CD8-positive, alpha-beta memory T cell (primary cell): ENCODE measurements at places on chromosomes 13 and 19.

GRCh38 chr13:104295537-104295936 lies 1229.3 kb upstream of the SLC10A2 start:
- DNase-seq, result no peak

DNA sequence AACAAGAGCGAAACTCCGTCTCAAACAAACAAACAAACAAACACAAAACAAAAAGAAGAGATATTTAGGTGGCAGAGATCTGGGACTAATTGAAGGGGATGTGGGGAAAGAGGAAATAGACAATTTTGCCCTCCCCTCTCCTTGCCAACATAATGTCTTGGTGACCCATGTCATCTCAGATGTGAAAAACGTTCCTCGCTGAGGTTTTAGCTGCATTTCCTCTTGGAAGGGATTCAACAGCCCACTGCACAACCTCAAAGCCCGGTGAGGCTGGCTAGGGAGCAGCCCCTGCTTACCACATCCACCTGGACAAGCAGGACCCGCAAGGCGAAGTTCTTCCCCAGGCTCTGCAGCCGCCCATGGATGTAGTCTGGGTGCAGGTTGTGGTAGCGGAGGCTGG lies 4.9 kb downstream of the ERCC1 start:
- DNase-seq, result no peak

DNA sequence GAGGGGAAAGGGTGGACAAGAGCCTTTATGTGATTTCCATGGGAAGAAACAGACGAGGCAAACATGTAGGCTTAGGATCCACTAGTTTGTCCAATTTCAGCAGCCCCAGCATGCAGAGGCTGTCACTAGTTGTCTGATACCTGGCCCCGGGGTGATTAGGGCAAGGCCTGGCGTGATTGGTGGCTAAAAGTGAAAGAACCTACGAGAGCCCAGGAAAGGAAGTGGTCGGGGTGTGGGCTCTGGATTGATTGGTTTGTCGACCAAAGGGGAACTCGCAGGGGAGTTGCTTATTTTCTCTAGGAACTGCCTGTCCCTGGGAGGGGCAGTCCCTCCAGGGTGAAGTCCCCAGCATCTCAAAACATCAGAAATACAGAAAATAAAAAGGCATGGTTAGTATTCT lies 64.2 kb upstream of the UQCRFS1 start:
- peak; percentile 50 for DNase-seq

DNA sequence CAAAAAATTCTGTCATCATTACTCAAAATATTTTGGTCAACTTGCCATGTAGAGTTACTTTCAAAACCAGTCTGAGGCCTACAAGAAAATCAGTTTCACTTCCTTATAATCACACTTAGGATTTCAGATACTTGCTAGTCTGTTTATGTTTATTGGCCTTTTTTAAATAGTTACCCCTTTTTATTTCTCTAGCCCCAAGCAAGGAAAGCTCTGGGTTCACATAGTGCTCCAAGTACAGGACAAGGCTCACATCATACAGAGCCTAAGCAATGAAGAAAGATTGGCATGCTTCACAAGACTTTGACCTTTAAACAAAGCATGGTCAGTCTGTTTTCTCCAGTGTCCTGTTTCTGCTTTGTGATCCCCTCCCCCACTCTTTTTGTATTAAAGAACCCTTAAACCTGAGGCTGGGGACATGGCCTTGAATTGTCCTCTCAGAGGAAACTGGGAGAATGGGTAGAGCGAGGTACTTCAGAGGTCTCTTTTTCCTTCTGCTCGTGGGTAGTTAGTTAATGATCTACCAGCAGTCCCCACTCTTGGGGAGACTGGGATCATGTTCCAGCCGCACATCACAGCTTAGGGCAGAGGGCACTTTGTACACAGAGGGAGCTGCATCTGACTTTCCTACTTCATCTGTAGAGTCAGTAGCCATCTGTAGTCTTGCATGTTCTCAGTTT lies 30.7 kb downstream of the CEACAM1 start:
- no peak for DNase-seq

DNA sequence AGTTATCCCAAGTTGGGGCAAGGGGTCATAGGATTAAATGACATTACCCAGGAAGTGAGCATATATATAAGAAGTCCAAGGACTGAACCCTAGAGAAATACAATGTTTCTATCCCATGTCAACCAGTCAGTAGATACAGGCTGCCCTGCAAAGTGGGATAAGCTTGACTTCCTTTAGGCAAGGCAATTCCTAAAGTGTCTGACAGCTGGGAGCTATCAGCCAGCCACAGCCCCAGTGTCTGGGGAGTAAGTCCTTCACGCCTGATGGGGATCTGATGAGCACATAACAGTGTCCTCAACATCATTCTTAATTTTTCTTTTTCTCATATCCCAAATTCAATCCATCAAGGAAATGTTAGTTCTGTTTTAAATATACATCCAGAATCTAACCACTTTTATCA lies 54.1 kb downstream of the DNAJC15 start:
- DNase-seq, result no peak

DNA sequence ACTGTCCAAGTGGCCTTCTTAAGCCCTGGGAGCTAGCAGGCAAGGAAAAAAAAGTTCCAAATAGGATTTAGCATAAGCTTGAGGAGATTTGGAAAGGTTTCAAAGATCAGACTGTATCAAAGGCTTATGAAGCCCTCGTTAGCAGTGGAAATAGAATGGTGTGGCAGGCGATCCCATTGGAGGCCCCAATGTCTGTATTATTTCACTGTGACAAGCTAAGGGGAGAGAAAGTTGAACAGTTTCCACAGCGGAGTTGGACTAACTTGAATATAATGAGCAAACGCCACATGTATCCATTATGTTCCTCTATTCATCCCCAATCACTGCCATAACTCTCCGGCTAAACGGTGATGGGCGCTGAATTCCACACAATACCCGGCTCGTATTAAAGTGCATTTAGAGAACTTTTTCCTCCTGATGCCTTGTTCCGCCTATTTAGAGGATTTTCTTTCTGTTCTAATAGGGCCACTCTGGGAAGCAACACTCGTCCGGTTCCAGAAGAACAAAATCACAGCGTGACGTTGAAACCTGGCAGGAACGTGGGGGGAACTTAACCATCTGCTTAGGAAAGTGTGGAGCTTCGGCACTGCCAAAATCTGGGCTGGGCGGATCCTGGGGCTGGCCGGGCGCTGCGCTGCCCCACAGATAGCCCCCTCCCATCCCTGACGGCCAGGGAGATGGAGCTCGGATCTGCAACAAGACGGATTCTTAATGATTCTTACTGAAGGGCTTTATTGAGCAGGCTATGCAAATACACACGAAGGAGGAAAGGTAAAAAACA lies 1.0 kb upstream of the PCDH8 start:
- DNase-seq, result no peak

- no peak for DNase-seq
Measured at GRCh38 chr19:15048128-15048527, 1.2 kb upstream of the CASP14 start.

DNA sequence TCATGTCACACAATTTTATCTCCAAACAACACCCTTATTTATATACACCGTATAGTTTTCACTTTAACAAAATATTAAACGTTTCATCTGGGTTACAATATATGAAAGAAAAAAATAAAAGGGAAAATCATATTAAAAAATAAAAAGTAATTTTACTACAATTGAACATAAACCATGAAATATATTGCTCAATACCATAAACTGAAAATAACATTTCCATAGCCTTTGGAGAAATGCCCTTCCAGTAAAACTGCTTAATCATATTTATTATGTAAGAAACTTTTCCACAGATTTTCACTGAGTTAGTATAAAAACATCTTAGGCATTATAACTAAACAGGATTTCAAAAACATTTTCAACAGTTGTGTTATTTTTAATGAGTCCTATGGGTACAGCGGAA lies 1.5 kb upstream of the ZNF347 start:
- no peak for DNase-seq

GRCh38 chr13:50309318-50309717 lies 294.1 kb downstream of the KCNRG start:
- no peak for DNase-seq

GRCh38 chr13:107252021-107252420 lies 684.1 kb upstream of the ARGLU1 start:
- DNase-seq, result no peak

- no peak for DNase-seq
Measured at GRCh38 chr13:50800091-50800739, 43.3 kb downstream of the DLEU7 start.

DNA sequence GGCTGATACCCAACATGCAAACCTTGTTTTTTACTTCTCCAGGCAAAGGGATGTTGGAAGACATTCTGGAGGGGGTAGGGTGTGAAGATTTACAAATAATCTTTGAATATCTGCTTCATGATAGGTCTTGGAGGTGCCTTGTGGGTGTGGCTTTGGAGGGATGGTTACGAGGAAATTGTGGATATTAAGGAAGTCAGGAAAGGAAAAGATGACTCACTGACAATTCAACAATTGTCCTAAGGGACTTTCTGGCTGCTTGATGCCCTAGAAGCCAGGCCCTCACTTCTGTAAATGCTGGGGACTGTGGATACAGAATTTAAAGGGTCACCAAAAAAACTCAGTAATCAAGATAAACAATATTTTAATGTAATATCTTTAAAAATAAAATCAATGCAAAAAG lies 37.4 kb upstream of the ZNF527 start:
- DNase-seq, result no peak

- DNase-seq, result no peak
Measured at GRCh38 chr13:40102360-40102727, 446.9 kb downstream of the COG6 start.

DNA sequence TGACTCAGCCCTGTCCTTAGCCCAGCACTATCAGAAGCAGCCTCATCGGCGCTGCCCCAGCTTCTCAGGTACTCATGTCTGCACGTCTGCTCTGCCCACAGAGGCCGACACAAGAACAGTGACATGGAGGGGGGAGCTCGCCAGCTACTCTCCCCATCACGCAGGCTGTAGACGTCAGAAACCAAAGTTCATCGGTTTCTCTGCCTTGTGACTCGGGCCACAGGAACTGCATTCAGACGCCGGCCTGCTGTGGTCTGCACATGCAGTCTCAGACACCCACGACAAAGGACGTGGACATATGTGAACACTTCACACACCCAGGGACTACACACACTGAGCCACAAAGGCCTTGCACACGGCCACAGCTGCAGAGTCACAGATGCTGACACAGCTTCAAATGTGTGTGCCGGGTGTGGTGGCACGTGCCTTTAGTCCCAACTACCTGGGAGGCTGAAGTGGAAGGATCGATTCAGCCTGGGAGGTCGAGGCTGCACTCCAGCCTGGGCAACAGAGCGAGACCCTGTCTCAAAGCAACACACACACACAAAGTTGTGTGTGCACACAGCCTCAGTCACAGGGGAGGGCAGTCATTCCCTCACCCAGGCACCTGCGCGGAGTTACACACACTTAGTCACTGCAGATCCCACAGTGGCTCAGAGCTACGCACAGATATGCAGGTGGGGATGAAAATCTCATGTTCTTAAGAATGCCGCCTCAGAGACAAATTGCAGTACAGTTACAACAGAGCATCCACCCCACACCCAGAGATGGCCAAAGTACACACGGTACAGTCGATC lies 4.9 kb upstream of the ZFP36 start:
- DNase-seq, result peak; percentile 85

- peak; percentile 22 for DNase-seq
Measured at GRCh38 chr19:6739883-6740588, 556 bp downstream of the TRIP10 start.

- no peak for DNase-seq
Measured at GRCh38 chr13:20547479-20547908, 19.5 kb upstream of the IFT88 start.

DNA sequence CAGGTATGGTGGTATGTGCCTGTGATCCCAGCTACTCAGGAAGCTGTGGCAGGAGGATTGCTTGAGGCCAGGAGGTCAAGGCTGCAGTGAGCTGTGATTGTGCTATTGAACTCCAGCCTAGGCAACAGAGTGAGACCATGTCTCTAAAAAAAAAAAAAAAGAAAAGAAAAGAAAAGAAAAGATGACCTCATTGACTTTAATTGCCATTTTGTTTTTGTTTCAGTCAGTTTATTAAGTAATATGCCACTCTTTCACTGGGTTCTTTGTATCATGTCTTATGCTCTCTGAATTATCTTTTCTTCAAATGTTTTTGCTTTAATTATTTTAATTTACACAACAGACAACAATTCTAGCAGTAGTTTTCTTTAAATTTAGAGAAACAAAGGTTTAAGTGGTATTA lies 293.8 kb downstream of the TSHZ3 start:
- no peak for DNase-seq

DNA sequence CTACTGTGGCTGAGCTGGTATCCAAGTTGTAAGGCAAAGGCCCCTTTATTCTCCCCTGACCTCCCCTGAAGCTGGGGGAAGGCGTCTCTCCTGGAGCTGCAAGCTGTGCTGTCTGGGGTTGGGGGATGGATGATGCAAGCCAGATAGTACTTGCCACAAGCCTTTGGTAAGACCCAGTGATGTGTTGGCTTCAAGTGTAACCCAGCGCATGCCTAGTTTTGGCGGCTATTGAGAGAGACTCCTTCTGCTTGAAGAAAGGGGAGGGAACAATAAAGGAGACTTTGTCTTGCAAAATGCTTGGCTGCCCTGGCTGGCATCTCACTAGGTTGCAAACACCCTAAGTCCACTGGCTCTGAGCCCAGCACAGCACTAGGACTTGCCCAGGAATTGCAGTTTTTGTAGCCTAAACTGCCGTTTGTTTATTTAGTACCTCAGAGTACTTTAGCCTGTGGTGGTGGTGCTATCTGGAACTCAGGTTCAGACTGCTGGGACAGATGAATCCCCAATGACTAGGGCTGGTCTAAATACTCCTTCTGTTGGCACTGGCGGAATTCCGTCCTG lies 108.2 kb downstream of the TNFSF13B start:
- DNase-seq, result no peak

DNA sequence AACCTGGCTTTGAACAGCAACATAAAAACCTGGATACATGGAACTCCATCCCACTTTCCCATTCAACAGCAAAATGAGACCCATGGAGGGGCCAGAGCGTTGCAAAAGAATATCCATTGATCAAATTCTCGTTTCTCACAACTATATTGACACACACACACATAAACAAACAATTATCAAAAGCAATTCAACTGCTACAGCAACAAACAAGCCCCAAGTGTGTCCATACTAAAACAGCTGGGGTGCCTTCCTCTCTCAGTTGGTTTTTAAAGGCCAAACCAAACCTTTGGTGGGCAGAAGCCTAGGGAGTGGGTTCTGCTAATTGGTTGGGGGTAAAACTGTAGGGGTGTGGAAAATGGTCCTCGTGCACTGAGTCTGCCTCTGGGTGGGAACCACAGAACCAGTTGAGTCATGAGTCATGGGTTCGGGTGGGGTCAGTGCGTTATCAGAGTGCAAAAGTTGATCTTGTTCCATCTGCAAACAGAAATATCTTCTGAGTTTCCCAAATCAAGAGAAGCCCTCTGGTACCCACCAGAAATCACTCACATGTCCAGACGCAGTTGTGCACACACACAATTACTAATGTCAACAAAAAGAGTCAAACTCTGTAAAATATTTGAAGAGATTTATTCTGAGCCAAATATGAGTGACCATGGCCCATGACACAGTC lies 18.5 kb downstream of the GPR42 start:
- DNase-seq, result no peak

DNA sequence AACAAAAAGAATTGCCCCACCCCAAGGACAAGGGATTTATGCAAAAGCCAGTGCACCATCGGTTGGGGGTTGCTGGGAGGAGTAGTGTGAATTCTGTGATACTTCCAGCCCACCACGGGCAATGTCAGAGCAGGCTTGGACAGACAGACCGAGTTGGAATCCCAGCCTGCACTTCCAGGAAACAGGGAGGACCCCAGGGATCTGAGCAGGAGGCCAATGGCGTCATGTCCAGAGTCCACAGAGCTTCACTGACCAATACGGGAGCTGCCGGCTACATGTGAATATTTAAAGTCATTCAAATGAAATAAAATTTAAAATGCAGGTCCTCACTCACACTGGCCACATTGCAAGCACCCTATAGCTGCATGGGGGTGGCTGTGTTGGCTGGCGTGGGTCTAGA lies 10.9 kb downstream of the ZNRF4 start:
- no peak for DNase-seq
